ENCODE measurements at places on chromosomes 2 and 18.

GRCh38 chr18:32549248-32550110 is 78.8 kb upstream of the GAREM1 start:
- DNase-seq, result no peak

- no peak for DNase-seq
These were observed 99.5 kb downstream of the MRO start for GRCh38 chr18:50720325-50720674.

DNA sequence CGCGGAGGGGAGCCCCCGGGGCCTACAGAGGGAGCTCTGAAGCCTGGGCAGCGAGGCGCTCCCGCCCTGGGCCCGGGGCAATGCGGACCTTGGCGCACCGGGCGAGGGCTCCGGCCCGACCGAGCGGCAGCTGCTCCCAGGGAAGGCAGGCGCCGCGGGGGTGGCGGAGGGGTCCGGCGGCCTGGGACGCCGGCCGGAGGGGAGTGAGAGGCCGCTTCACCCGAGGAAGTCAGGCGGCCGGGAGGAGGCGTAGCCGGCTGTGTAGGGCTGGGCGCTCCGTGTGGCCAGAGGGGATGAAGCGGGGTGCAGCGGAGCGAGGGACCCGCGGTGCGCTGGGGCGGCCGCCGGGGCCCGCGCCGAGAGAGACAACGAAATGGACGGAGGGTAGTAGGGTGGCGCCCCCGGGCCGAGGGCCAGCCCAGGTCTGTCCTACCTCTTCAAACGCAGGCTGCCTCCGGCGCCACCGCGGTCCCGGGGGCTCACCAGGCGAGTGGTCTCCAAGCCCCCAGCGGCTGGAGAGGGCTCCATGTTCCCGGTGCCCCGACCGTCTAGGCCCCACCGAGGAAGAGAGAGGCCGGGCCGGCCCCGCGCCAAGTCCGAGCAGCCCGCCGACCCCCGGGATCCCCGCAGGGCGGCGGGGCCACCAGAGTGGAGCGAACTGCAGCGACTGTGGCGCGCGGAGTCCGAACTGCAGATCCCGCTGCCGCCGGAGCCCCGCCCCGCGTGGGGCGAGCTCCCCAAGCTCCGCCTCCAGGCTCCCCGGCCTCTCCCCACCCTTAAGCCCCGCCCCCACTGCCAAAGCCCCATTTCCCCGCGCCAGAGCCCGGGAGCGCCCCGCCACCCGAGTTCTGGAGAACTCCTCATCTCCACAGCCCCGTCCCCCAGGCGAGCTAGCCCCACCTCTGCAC is at the start of gene SLC30A3:
Gene SLC30A3, minus strand, starts transcription at position 669 of the 908 bp plus-strand sequence. Its CDS starts 141 bp downstream, at position 528.
- DNase-seq, result no peak

- DNase-seq, result peak; percentile 75
These were observed 27.7 kb downstream of the SH3BP4 start for GRCh38 chr2:234979204-234980167.

- no peak for DNase-seq
These were observed 410.4 kb downstream of the RAD51AP2 start for GRCh38 chr2:17107871-17108270.

DNA sequence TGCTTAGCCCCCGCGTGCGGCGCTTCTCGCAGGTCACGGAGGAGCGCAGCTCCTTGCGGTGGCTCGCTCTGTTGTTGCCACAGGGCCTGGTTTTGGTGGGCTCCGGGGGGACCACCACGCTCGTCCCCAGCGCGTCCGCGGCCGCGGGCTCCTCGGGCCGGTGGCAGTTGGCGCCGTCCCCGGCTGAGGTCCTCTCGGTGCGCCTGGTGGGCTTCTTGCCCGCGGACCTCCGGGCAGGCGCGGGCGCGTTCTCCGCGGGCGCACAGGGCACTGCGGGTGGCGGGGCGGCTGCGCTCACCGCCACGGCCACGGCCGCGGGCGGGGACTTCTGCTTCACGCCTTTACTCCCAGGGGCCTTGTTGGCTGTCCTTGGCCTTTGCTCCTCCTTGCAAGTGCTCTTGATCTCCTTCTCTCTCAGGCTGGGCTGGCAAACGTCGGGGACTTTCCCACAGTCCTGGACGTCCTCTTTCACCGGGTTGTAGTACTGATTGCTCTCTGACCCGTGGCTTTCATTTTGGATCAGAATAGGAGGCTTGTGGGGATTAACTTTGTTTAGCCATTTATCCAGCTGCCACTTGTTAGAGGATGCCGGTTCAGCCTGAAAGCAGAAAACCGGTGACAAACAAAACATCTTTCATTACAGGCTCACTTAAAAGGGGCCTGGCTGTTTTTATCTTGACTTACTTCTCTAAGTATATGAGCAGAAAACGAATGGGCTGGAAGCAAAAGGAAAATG is 104.0 kb upstream of the REV1 start:
- DNase-seq, result no peak

DNA sequence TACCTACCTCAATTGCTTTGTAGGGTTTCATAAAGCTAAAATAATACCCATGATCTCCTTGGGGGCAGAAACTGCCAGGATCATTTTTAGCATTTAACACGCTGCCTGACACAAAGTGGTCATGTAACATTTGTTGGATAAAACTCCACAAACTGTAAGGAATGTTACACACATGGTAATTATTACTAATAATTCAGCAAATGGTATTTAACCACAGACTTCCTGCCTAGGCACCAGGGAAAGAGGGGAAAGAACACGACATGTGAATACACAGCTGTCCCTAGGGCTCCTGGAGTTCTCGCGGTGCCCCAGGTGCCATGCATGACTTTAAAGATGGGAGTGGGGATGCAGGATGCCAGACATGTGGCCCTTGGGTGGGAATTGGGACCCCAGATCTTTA is 43.5 kb downstream of the ASAP2 start:
- DNase-seq, result no peak

GRCh38 chr2:237581751-237582746 is 8.5 kb downstream of the RAB17 start:
- no peak for DNase-seq

Measured in GM04503 (cell line).